ENCODE measurements at places on chromosomes 3 and 15. TPM values are rescaled to one million over a fixed set of nuclear protein-coding genes. Genes with fewer than 3 reads are reported as not detected.

The HTR3E gene
- not detected for total RNA-seq

The GRM2 gene
- total RNA-seq = 0.32 TPM

The KNG1 gene
- total RNA-seq = not detected

The GP5 gene
- 0.90 TPM for total RNA-seq

The GPR15 gene
- total RNA-seq = not detected

The GATA2 gene
- 19.2 TPM for total RNA-seq

The HYAL1 gene
- 2.5 TPM for total RNA-seq

The ZNF280D gene
- 175 TPM for total RNA-seq
